ENCODE measurements at places on chromosomes 7 and 10.

DNA sequence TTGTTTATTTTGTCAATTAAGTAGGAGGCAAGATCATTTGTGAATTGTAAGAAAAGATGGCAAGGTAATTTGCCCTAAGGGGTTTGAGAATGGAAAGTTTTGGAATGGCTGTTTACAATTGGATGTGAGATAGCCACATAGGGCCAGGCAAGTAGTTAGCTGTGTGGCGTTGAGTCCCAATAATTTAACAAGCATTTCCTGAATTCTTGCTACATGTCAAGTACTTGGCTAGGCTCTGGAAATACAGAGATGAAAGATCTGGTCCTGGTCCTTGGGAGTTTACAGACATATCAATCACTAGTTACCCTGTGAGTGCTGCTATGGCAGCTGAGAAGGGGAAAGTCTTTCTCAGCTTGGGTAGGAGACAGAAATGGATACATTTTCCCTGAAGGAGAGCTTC is 401.6 kb downstream of the SUGCT start:
- ATAC-seq: no peak

DNA sequence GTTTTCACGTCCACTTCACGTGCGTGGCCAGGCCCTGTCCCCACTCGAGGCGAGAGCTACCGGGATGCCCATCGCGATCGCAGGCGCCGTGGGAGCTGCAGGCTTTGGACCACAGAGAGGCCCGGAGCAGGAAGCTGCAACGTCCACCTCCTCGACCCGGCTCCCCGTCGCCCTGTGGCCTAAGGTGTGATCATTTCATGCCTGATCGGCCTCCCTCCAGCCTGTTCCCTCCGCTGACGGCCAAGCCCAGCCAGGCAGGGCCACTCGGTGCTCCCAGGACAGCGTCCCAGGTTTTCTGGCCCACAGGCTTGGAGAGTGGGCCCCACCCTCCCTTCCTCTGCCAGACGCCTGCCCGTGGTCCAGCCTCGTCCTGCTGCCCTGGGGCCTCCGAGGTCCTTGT is 19.6 kb downstream of the KNDC1 start:
- no peak for ATAC-seq

- ATAC-seq: no peak
Measured at GRCh38 chr7:158239290-158239981, 348.2 kb downstream of the PTPRN2 start.

DNA sequence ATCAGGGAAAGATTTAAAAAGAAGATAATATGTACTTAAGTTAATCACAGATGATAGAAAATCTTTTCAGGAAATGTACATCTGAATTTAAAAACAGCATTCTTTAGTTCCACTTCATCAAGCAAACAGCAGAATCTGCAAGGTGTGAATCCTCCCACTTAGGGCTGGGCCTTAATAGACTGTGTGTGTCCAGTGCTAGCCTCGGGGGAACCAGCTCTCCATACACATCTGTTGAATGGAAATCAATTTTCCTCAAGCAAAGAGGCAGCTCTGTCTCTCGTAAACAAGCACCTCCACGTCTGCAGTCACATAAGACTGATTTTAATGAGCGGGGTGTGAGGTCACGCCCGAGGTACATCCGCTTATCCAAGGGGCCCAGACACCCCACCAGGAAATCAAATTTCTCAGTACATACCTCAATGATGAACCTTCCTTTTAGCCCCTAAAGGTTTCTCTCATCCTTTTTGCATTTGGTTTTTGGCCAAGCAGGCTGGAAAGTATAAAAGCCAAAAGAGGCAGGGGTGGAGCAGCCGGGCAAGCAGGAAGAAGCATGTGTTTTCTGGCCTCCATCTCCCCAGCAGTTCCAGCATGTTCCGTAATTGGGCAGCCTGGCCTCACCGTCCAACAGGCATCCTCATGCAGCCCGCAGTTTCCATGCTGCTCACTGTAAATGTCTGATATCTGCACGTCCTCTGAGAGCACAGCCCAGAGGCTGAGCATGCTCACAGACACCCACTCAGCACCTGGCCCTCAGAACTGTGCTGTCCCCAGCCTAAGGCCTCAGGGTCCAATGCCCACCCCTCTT is 131.3 kb downstream of the GLI3 start:
- peak; percentile 13 for ATAC-seq

DNA sequence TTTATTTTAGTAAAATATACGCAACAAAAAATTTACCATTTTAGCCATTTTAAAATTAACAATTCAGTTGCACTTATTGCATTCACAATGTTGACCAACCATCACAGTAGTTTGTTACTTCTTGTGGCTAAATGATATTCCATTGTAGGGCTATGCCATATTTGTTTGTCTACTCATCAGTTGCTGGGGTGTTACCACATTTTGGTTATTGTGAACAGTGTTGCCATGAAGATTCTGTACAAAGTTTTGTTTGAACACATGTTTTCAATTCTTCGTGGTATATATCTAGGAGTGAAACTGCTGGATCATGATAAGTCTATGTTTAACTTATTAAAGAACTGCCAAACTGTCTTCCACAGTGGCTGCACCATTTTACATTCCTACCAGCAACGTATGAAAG is 46.3 kb upstream of the ZNF365 start:
- no peak for ATAC-seq

Data from stimulated activated memory B cell treated with anti-CD40 and anti-IgM and Interleukin-4, amounts not matched to agents 10 μg/mL and 1 μg/mL and 100 μg/mL, for 72 hours (primary cell).